Stimulated activated CD8-positive, alpha-beta memory T cell treated with anti-CD3 and anti-CD28 coated beads, Interleukin-15, amount 100 ng/mL, for 48 hours (primary cell): ENCODE measurements at places on chromosomes 5 and 9.

- no peak for DNase-seq
These were observed 26.3 kb upstream of the CRHBP start for GRCh38 chr5:76926329-76927105.

DNA sequence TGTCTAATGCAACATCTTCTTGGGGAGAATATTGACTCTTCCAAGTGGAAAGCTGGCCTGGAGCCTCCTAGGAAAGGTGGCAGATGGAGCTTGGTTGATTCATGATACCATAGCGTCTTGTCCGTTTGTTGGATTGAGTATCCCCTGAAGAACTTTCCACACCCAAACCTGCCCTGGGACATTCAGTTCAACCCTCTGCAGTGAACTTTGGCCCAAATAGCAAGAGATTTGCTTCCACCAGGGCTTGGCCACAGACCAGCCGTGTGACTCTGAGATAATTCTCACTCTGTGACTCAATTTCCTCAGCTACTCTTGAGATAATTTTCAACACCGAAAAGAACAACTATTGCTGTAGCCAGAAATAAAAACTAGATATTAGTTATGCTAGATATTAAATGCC lies 108.0 kb upstream of the RAD23B start:
- no peak for DNase-seq

- no peak for DNase-seq
These were observed 75.9 kb downstream of the TRIO start for GRCh38 chr5:14218897-14219573.

GRCh38 chr9:38309324-38310195 lies 82.9 kb upstream of the ALDH1B1 start:
- DNase-seq, result no peak

- no peak for DNase-seq
These were observed 41.8 kb downstream of the SH3RF2 start for GRCh38 chr5:145978171-145978570.

GRCh38 chr5:144453753-144454152 lies 283.1 kb downstream of the KCTD16 start:
- DNase-seq, result no peak

- no peak for DNase-seq
These were observed 42.2 kb upstream of the FCN1 start for GRCh38 chr9:134959971-134960310.

DNA sequence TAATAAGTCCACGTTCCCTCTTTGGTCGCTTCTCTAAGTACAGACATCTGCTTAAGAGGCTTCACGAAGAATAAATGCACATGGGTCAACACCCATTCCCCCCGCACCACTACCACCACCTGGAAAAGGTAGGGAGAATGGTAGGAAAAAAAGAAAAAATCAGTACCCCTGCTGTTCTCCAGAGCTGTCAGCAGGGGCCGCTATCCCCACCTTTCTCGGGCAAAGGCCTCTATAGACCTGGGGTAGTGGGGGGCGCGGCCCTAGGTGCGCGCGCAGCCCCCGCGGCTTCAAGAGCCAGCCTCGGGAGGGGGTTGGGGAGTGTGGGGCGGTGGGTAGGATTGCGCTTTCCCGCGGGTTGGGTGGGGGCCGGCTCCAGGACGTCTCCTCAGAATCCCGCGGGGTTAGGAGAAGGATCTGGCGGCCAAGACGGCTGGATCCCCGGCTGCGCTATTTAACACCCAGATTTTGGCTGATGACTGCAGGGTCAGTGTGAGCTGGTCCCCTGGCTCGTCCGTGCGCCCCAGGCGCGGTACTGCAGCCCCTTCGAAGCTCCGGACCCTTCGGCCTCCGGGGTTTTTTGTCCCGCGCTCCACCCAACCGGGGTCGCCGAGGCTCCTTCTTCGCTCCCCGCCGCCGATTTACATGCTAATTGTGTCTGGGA lies 1.6 kb upstream of the SEMA6A start:
- DNase-seq, result no peak

DNA sequence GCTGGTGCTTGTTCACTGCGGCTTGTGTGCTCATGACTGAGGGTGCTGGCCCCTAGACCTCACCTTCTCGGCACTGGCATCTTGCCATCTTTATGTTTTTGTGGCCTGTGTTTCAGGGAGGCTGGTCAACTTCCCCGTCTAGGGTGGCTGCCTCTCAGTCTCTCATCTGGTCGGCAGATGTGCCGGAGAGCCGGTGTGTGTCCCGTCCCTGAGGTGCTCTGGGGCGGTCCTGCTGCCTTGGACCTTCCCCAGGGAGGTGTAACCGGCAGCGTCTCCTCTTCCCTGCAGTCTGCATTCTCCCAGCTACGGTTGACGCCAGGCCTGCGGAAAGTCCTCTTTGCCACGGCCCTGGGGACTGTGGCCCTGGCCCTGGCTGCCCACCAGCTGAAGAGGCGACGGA lies 5.6 kb downstream of the MIGA2 start:
- no peak for DNase-seq

DNA sequence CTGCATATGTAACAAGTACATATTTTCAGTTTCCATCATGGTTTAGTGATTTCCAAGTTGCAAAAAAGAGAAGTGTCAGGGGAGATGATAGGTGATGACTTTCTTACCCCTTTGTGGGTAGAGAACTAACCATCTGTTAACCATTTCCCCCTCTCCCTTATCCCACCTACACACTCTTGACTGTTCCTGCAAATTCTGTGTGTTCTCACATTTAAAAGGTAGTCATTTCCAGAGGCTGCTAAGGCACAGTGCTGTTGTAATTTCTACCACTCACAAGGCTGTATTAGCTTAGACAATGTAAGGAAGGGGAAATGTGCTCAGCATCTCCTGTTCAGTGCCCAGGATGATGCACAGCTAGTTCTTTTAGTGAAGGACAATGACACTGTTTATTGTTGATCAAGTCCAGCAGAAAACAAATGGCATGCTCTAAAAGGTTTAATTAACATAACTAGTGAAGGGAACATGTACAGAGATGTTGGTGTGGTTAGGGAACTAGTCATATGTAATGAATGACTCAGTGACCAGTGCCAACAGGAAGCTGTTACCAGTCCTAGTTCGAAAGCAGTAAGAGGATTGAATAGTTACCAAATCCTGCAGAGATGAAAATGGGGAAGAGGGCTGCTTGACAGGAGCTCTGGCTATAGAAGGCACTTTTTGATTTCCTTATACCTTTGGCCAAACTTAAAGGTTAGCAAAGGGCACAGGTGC lies 165.1 kb downstream of the PLK2 start:
- DNase-seq, result no peak

GRCh38 chr9:114745879-114746550 lies 59.8 kb downstream of the TNFSF15 start:
- DNase-seq, result no peak

DNA sequence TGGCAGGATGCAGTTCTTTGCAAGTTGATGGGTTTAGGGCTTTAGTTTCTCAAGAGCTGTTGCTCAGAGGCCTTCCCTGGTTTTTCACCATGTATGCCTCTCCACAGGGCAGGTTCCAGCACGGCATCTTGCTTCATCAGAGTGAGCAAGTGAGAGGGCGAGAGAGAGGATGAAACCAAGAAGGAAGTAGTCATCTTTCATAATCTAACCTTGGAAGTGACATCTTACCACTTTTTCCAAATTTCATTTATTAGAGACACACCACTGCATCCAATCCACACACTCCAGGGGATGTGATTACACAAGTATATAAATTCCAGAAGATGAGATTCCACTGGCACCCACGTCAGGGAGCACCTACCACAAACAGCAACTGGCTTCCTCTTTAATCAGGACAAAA lies 294.4 kb downstream of the MARCHF11 start:
- no peak for DNase-seq

GRCh38 chr5:118095115-118095514 lies 893.2 kb downstream of the DTWD2 start:
- no peak for DNase-seq

DNA sequence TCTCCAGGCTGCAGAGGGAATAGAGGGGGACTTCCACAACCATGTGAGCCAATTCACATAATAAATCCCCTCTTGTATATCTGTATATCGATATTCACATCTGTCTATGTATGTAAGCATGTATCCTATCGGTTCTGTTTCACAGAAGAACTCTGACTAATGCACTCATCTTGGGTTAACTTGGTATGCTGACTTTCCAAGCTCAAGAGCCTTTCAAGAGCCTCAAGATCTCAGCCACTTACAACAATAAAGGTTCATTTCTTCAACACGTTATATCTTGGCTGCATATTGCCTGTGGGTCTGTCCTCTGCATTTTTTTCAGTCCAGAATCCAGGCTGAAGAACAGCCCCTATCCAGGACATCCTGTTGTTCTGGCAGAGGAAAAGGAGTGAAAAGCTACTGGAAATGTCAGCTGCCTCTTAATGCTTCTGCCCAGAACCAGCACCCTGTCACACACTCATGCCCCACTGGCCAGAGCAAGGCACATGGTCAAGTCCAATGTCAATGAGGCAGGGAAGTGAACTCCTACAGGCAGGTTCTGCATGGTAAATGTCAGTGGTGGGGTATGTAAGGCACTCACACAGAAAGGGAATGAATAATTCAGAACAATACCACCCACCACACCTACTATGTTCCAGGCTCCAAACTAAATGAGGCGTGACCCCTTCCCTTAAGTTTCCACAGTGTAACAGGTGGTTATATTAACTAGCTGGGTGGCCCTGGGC lies 91.6 kb upstream of the ICE1 start:
- DNase-seq, result no peak

DNA sequence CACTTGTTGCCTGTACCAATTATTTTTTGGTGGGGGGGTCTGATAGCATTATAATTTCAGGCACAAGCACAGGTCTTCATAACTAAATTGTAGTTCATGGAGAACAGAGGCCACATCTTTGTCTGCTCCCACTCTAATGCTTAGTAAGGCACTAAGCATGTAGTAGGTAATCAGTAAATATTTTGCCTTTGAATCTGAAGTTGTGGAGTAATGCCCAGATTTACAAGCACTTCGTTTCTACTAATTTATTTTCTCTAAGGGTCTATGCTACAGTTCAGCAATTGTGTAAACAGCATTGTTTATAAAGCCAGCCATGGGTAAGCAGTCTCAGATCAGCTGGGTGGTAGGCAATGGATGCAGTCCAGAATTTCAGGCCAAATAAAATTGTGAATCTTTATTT lies 78.6 kb downstream of the GRIA1 start:
- DNase-seq, result no peak

DNA sequence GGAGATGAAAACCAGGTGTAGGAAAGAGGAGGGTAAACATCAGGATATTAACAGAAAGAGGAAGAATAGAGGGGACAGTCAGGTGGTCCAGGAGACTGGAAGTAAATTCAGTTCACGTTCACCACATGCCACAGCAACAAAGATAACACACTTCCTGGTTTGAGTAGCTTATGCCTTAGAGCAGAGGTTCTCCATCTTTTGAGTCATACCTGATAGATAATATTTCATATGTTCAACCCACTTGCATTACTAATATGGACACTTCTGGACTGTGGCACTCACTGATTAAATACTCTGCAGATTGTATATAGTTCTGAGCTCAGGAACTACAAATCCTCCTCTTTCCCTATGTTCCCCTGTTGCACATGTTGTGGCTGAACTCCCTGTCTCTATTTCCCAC lies 179.9 kb upstream of the NR3C1 start:
- no peak for DNase-seq

DNA sequence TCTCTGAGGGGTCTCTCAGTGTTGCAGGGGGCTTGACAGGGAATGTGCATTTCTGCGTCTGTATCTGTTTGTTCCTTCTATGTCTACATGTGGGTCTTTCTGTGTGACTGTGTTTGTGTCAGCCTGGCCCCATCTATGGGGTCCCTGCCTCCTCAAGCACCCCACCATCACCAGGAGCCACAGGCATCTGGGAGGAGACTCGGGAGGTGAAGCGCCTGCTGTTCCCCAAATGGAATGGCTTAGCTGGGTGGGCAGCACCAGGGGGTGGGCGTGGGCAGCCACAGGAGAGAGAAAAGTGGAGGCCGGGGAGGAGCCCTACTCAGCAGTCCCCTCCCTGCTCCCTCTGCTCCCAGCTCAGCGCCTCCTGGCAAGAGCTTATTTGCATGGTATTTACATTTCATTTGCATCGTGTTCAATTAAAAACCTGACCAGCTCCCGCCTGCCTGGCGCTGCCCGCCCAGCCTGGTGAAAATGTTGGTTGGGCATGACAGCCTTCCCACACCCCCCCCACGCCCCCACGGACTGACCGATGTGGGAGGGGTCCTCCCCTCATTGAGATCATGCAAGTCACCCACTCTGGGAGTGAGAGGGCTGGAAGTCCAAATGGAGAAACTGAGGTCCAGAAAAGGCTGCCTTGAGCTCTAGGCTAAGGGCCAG lies 50.5 kb downstream of the CXXC5 start:
- DNase-seq, result no peak

- no peak for DNase-seq
These were observed 41.9 kb downstream of the SETX start for GRCh38 chr9:132312873-132313272.

GRCh38 chr5:134873494-134873893 lies 677 bp upstream of the TXNDC15 start:
- DNase-seq, result no peak

- DNase-seq, result no peak
These were observed 32.5 kb downstream of the SHB start for GRCh38 chr9:38036359-38037084.
